ENCODE measurements at places on chromosomes 7 and 10.
A peak's percentile ranks its signal among the peaks of the same experiment; 100 is the strongest.

DNA sequence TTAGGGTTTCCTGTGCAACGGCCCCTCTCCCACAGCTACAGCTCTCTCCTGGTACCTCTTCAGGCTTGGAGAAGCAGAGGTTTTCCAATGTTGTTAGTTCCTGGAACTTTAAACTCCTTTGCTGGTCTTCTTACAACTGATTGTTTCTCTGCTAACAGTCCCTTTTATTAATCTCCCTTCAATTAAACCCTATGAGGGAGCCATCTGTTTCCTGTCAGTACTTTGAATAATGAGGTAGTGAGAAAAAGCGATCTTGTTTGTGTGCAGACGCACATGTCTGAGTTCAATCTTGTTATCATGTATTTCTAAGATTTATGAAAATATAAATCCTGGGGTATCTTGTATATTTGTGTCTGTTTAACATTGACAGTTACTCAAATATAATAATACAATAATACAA, 102.4 kb downstream of the MDFIC start:
- no peak for DNase-seq

- DNase-seq = no peak
Measured at GRCh38 chr7:142913051-142913450, 20.5 kb downstream of the TRPV5 start.

- no peak for DNase-seq
Measured at GRCh38 chr7:70667406-70667805, 464.5 kb upstream of the GALNT17 start.

GRCh38 chr10:91602868-91603568, 29.9 kb downstream of the PPP1R3C start:
- no peak for DNase-seq

- DNase-seq = no peak
Measured at GRCh38 chr10:12221323-12222298, 25.6 kb downstream of the CDC123 start.

DNA sequence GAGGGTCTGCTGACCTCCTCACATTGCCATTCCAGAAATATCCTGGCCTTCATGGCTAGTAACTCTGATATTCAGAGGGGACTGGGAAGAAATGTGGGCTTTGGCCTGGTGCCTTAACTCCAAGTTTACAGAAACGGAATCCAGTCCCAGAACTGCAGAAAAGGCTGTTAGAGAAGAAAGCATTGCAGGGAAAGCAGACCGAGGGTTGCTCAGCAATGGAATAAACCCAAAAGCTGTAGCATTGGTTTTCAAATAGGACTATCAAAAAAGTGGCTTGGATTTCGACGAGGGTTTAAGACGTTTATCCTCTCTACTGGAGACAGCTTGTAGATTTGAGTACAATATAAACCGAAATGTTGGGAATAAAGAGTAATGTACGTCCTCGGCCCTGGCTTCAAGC, 425.8 kb upstream of the FOXK1 start:
- DNase-seq = no peak

GRCh38 chr7:20696803-20697333, 81.4 kb downstream of the ABCB5 start:
- no peak for DNase-seq

DNA sequence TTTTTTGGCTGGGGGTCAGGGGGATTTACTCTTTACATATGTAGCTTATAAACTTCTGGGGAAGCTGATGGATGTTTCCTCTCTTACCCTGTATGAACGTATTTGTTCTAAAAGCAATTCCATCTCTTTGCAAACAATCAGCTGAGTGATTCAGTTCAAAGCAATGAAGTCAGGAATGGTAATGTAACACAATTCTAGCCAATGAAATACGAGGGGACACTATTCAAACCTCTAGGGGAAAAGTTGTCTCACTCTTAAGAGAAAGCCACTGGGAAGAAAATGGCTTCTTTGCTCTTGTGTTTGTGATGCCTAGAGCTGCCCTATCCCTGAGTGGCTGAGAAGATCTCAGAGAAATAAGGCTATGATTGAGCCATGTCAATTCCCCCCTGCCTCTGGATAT, 134.8 kb upstream of the SEMA3C start:
- no peak for DNase-seq

DNA sequence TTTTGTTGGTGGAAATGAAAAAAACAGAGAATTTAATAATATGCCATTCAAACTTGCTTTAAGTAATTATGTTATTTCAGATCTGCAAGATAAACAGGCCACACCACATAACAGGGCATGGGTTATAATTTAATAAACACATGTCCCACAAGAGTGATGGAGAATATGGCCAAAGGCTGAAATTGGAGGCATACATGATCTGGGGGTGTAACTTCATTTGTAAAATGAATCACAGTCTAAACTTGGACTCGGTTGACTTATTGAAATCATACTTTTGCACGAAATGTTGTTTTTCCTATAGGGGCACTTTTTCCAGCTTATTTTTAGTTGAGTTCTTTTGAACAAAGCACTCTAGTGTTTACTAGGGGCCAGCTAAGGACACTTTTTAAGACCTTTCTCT, 151.6 kb downstream of the TMEM26 start:
- DNase-seq = no peak

DNA sequence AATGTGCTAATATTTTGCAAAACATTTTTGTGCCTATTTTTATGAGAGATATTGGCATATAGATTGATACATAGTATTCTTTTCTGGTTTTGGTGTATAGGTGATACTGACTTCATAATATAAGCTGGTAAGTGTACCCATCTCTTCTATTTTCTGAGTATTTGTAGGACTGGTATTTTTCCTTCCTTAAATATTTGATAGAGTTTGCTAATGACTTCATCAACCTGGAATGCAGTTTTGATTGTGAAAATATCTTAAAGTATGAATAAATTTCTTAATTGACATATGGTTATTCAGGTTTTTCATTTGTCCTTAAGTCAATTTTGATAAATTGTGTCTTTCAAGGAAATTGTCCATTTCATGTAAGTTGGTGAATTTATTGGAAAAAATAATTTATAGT, 6.1 kb upstream of the SCRN1 start:
- DNase-seq = no peak

DNA sequence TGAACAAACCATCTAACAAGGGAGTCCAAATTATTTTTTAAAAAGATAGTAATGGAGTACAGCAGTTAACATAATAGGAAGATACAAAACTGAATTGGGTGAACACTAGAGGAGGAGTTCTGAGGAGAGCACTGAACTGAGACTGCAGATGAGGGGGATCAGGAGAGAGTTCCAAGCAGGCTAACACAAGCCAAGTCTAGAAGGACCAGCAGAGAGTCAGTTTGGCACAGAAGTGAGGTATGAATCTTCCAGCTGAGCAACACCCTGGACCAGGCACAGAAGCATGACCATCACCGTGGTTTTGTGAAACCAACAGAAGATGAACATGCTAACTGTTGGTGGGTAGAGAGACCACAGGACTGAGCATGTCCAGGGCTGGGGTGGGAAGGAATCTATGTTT, 30.8 kb upstream of the PLCE1 start:
- DNase-seq = no peak

DNA sequence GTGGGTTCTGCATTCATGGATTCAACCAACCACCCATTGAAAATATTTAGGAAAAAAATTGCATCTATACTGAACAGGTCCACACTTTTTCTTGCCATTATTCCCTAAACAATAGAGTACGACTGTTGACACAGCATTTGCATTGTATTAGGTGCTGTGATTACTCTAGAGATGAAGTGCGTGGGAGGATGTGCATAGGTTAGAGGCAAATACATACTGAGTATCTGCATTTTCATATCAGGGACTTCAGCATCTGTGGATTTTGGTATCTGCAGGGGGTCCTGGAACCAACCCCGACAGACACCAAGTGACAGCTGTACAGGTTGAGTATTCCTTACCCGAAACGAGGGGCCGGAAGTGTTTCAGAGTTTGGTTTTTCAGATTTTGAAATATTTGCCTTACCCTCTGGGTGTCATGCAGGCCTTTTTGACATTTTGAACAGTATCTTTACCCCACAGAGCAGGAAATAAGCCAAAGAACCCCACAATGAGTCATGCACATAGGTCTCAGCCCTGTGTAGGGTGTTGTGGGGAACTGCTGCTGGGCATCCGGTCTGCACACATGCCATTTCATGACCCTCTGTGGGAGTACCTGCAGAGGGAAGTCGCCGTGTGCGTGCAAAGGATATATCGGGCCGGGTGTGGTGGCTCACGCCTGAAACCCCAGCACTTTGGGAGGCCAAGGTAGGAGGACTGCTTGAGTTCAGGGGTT, 14.5 kb downstream of the NUDT5 start:
- DNase-seq = peak; percentile 66

DNA sequence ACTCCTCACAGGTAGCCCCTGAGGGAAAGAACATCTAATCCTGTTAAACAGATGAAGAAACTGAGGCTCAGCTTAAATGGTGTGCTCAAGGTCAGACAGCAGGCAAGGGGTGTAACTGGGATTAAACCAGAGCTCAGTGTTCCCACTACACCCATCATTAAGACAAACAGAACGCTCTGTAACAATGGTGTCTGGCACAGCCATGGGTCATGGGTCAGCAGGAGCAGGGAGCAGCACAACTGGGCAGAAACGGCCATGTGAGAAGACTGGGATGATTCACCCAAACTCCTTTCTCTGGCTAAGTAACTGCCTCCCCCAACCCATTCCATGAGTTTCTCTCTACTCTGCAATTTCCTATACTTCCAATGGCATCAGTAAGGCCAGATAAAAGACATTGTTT, 85.5 kb upstream of the PDE1C start:
- DNase-seq = no peak

GRCh38 chr7:418636-419280, 100.9 kb downstream of the PDGFA start:
- no peak for DNase-seq

GRCh38 chr7:67523713-67524112, 527.1 kb downstream of the TYW1 start:
- no peak for DNase-seq

DNA sequence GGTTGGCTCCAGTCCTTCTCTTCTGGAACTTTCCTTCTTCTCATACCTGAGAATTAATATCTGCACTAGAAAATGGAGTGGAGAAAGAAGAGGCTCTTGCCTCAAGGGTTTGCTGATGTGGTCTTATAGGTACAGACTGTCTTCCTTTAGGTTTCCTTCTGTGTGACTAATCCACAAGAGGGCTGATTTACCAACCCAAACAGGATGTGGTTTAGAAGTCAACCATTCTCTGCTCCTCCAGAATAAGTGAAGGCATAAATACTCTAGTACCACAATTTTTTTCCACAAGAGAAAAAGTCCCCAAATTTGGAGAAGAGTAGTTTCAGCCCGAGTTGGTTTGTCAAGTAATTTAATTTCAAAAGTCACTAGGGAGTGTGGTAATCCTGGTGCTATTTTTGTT, 85.8 kb downstream of the NRP1 start:
- DNase-seq = peak; percentile 16

- DNase-seq = peak; percentile 34
Measured at GRCh38 chr10:70603449-70603801, 884 bp upstream of the PRF1 start.

GRCh38 chr10:17512341-17513001, 58.1 kb upstream of the ST8SIA6 start:
- DNase-seq = no peak

GRCh38 chr10:8378198-8378983, 323.9 kb downstream of the GATA3 start:
- DNase-seq = no peak

- no peak for DNase-seq
Measured at GRCh38 chr10:34228066-34228465, 587.0 kb downstream of the PARD3 start.

DNA sequence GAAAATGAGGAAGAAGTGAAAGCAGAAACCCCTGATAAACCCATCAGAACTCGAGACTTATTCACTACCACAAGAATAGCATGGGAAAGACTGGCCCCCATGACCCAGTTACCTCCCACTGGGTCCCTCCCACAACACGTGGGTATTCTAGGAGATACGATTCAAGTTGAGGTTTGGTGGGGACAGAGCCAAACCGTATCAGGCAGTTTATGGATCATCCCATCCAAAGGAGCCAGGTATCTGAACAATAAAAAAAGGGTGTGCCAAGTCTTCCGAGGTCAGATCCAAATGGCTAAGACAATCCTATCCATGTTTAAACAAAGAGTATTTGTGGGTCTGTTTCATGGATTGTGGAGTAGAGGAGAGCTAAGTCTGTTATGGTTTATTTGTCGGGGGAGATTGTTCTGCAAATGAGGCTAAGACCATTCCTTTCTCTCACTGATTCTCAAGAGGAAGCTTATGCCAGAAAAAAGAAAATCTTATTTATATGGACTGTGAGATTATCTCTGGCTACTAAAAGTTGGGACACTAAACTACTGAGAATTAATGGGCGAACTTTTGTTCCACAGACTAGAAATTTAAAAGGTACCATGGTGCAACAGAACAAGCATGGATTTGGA, 203.7 kb downstream of the IPMK start:
- DNase-seq = no peak

- DNase-seq = no peak
Measured at GRCh38 chr7:114086914-114087652, 168.3 kb upstream of the PPP1R3A start.

DNA sequence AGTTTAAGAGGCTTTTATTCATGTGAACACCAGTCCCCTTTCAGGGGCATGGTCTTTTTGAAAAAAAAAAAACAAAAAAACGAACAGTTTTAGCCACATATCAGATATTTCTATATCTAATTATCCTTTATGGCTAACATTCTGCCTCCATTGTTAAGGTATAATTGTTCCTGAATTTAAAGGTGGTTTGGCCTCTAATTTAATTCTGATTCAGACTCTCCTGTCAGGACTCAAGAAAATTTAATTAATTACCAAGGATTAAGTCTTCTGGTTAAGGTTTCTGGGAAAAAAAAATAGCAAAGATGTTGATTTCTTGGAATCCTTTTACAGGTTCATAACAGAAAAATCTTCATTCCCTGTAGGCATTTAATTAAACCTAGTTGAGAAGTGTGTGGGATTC, 27.4 kb downstream of the COL1A2 start:
- no peak for DNase-seq

DNA sequence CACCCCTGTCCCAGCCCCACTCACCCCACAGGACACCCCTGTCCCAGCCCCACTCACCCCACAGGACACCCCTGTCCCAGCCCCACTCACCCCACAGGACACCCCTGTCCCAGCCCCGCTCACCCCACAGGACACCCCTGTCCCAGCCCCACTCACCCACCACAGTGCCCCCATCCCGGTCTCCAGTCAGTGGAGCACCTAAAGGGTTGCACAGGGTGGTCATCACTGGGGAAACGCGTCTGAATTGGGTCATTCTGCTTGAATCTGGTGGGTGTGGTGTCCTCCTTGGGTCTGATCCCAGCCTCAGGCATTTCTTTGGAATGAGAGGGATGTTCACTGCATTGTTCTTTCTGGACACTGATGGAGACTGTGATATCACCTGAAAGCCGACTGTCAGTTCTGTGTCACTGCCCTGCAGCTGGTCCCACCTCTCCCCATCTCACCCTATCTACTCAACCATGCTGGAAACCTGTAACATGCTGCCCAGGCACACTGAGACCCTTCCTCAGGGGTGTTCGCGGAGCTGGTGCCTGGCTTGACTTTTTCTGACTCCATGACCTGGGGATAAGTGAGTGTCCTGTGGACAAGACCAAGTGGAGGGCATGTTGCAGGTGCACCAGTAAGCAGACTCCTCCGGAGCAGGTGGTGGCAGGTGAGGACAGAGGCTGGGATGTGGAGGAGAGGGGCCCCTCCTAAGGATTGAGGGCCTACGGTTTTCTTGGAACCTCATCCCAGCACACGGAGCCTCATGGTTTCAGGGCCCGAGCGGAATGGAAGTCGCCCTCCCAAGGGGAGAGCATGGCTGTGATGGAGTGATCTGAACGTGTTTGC, 262.5 kb upstream of the PPP2R2D start:
- no peak for DNase-seq

All from activated T-cell treated with anti-CD3 and anti-CD28 coated beads for 24 hours (primary cell).